HTR-8/SVneo (cell line): ENCODE measurements at places on chromosomes 11 and 22.

DNA sequence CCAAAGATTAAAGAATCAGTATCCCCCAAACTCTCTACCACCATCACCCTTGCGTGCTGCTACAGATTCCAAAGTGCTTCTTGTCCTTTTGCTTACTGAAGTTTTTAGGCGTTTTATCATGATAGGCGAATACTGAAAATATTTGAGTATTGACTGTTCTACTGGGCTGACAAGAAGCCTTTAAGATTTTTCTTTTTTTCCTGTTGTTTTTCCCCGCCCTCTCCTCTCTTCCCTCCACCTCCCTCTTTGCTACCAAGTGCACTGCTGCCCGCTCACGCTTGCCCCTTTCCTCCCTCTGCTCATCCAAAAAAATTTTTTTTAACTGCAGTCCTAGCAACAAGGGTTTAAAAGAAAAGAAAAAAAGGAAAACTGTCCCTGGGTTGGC lies 679 bp downstream of the SPCS2 start:
- no peak for DNase-seq

DNA sequence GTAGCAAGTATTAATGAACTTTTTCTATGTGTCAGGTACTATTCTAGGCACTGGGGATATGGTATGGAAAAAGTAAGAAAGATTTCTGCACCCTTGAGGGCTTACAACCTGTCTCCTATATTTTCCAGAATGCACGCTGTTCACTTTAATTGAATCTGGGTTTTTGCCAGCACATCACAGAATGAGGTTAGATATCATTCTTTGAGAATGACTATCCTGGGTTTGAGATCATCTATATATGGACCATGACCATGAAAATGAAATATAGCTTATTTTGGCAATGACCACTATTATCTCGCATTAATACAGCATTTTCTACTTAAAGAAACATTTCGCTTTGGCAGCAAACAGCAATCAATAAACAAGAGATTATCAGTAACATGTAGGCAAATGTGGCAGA lies 46.9 kb downstream of the C11orf71 start:
- no peak for DNase-seq

DNA sequence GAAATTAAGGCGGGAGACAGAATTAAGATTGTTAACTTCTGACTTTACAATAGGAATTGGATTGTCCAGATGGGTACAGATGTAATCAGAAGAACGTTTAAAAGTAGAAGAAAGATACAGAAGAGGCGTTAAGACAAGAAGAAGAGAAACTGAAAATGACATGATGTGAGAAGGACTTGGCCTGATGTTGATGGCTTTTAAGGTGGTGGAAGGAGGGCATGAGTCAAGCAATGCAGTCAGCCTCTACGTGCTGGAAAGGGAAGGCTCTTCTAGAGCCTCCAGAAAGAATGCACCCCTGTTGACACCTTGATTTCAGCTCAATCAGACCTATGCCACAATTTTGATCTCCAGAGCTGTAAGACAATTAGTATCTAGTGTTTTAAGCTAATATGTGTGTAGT lies 466.9 kb upstream of the LRRC4C start:
- no peak for DNase-seq

- DNase-seq: no peak
Measured at GRCh38 chr11:131511794-131512193, 141.4 kb downstream of the NTM start.

DNA sequence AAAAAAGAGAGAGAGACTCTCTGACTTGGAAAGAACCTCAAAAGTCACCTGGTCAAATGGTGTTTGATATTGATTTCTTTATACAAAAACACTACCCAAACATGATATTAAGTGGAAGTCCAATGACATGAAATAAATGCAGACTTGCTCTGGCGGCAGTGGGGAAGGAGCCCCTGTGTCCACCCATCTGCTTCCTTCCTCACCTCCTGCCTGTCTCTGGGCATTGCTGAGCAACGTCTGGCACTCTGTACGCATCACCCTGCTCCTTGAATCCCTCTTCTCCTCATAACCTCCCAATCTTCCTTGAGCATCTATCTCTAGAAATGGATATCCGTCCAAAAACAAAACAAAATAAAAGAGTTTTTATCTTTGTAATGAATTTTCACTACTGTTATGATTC lies 39.9 kb upstream of the GRAMD1B start:
- no peak for DNase-seq

DNA sequence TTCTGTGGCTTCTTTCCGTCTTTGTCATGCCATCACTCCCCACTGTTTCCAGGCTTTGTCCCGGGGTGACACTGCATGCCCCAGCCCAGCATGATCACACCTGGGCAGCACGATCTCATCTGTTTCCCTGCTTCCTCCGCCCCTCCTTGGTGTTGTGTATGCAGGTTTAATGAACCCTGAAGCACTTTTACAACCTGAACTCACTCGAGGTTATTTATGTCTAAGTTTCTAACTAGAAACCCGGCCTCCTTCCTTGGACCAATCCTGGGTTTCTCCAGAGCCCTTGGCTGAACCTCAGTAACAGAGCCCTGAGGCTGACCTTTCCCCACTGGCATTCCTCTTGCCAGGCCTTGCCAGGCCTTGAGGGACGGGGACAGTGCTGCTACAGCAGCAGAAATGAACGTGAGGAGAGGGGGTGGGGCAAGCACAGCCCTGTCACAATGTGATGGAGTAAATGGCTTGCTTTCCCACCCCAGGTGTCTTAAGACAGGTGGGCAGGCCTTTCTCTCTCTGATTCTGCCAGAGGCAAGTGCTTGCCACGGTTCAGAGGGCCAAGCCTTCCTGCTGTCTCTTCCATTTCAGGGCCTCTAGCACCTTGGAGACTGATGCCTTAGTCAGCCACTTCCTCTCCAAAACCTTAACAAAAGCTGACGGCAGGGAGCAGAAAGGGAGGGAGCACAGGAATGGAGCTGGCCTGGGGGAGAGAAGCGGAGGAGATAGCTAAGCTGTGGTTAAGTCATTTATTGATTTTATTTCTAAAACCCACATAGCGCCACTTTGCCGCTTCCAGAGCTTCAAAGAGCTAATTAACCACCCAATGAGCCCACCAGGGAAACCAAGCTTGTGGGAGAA lies 3.1 kb upstream of the PYGM start:
- no peak for DNase-seq

DNA sequence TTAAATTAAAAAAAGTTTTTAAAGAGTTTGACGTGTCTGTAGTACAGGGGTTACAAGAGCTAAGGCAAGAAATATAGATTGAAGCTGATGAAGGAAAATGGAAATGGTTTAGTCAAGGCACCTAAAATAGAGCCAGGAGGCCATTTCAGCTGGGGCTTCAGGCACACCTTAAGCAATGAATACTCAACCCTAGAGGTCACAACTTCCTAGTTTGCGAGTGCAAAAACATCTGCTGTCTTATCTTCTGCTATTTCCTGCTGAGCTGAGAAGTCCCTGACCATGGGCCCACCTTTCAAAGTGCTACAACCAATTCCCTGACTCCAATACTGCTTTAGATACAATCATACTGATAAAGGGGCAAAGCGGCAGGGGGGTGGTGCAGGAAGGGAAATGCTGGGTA lies 87.4 kb downstream of the DLG2 start:
- no peak for DNase-seq

GRCh38 chr11:46632502-46632901 lies 15.1 kb downstream of the ATG13 start:
- DNase-seq: no peak

DNA sequence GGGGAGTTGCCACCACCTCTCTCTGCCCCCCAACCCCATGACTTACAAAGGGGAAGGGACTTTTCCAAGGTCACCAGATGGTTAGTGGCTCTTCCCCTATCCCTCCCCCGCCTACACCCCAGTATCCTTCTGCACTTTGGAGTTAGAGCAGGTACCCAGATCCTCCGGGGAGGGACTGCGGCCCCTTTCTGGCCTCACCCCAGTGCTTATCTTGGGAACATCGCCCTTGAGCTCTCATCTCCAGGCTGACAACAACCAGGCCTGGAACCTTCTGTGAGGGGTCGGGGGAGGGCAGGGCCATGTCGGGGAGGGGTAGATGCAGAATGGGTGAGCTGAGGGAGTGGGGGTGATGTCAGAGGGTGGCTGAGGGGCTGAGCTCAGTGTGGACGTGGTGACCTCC lies 7.5 kb upstream of the NAALADL1 start:
- DNase-seq: no peak

- DNase-seq: no peak
Measured at GRCh38 chr11:114160894-114161293, 101.4 kb downstream of the ZBTB16 start.

DNA sequence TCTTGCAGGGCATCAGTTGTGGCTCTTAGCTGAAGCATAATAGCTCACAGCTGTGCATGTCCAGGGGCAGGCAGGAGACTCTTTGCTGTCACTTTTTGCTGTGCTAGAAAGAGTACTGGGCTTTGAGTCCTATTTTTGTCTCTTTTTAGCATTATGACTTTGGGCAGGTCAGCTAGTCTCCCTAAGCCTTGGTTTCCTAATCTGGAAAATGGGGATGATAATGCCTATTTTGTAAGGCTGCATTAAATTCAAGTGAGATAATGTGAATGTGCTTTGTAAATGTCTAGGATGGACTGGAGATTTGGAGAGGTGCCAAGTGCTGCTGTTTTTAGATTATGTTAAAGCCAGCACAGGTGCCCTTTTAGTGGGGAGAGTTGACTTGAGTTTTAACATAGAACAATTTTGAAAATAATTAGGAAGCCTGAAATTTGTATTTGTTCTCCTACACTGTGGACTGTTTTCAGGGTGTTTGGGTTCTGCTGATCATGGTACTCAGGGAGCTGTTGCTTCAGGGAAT lies 19.1 kb downstream of the CABIN1 start:
- DNase-seq: no peak

DNA sequence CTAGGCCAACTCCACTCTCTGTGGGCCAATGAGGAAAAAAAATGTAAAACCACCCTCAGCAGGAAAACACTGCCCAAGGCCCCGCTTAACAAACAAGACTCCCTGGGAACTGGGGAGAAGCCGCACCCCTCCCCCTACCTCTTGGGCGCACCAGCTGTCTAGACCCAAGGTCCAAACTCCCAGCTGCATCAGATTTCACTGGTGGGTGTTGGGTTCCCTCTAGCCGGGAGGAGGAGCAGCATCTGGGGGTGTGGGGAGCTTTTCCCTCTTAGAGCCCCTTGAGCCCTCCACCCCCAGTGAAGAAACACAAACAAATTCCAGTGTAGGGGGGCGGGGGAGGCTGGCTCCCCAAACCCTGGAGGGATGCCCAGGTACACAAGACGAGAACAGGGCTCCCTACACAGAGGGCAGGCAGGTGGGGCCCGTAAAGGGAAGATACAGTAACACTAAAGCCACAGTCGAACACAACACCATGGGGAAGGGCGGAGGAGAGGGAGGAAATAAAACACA lies 64.9 kb downstream of the NECTIN1 start:
- no peak for DNase-seq

- no peak for DNase-seq
Measured at GRCh38 chr22:36136475-36136874, 24.1 kb downstream of the APOL3 start.

GRCh38 chr22:46023558-46023981 lies 46.6 kb upstream of the WNT7B start:
- no peak for DNase-seq

GRCh38 chr11:61711498-61711897 lies 31.3 kb downstream of the DAGLA start:
- DNase-seq: no peak

- peak; percentile 54 for DNase-seq
Measured at GRCh38 chr11:9001736-9002135, 2.1 kb downstream of the NRIP3 start.

GRCh38 chr22:20229916-20230775 lies 38.0 kb downstream of the RTN4R start:
- no peak for DNase-seq

- DNase-seq: no peak
Measured at GRCh38 chr11:94727819-94728218, 40.3 kb upstream of the AMOTL1 start.

- no peak for DNase-seq
Measured at GRCh38 chr11:132862137-132862536, 670.2 kb downstream of the OPCML start.

DNA sequence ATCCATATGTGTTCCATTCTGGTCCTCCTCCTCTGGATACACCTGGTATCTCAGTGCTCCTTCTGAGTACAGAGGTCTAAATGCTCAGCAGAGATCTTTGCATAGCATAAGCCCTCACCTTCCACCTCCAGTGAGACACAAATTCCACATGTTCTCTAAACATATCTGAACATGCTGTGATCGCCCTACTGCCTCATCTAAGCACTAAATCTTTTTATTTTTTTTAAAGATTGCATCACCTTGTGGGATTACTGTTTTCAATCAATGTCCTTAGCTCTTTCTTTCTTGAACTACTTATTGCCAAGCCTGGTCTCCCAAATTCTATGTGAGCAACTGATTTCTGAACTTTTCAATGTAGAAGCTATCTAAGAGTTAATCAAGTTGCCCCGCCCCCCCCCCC lies 113.4 kb downstream of the TRPC6 start:
- DNase-seq: no peak

GRCh38 chr11:18588297-18589252 lies at the start of gene UEVLD:
Gene UEVLD, minus strand, starts transcription at chr11:18588734. Its CDS starts 80 bp downstream, at chr11:18588654.
- DNase-seq: peak; percentile 95

DNA sequence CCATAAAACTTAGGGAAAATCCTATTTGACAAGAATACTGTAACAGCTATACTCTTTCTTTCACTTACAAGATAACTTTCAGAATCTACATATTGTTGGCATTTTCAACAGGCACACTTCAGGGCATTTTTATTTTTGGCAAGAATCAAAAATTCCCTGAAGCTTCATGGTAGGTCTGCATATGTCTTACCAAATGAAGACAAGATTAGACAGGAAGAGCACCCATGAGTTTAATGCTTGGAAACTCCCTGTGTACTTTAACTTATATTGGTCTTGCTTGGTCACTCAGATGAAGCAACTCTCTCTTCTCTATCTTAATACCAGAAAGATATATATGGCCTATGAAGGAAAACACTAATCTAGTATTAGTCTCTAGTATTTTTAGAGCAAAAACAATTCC lies 137.7 kb downstream of the ATG16L2 start:
- no peak for DNase-seq

GRCh38 chr11:131664816-131665215 lies 294.4 kb downstream of the NTM start:
- DNase-seq: no peak

GRCh38 chr11:15793043-15793996 lies 563.0 kb downstream of the SOX6 start:
- no peak for DNase-seq

- no peak for DNase-seq
Measured at GRCh38 chr11:89201138-89201537, 23.5 kb downstream of the TYR start.

DNA sequence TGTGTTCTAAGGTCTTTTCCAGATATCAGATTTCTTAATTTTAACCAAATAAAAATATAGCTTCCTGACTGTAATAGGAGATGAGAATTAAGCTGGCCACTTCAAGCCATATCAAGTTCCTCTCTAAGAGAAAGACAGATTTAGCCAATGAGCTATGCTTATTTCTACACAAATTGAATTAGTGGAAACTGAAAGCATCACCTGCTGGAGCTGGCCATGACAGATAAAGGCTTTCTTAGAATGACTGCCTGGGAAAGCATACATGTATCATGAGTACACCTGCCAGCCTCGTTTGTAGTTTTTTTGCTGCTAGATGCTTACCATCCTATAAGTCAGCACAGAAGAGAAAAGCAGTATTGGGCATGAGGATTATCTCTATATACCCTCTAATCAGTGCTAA lies 53.5 kb upstream of the DBX1 start:
- no peak for DNase-seq
